ENCODE measurements at places on chromosomes 7 and 10.

- H3K36me3 ChIP-seq, result no peaks in the 10 kb centered on the region
- no peak overlapping the region for H3K27ac ChIP-seq
- no peak overlapping the region for H3K4me3 ChIP-seq
- H3K4me1 ChIP-seq, result no peaks in the 10 kb centered on the region
- ATAC-seq, result no peak
- no peaks in the 10 kb centered on the region for H3K27me3 ChIP-seq
Observed at GRCh38 chr7:144256112-144256511, 8.5 kb downstream of the OR2A7 start.

DNA sequence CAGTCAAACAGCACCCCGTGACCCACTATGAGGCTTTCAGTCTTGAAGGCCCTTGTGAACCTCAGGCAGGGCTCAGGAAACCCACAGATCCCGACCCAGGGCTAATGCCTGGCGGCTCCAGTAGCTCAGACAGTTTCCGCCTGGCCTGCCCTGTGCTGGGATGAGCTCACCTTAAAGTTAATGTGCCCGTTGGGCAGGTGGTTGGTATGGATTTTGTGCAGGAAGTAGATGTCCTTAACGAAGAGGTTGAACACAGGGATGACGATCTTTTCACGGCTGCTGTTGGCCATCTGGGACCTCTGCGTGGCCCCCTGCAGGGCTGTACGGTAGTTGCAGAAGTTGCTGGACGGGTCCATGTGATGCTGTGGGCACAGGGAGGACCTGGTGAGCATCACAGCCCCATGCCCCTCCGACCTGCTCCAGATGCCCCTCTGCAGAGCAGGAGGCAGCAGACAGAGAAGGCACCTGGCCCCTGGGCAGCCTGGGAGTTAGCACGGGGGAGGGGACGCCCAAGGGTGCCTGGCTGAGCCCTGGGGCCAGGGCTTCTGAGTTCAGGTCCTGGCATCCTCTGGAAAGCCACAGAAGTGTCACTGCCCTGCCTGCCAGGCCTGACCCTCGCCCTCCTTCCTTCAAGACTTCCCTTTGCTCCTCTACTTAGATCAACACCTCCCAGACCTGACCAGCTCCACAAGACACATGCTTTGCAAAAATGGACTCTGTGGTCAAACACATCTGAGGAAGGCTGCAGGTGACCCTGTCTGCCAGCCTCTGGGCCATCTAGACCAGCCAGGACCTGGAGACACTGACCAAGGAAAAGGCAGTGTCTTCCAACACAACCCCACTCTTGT, 59.8 kb downstream of the CSGALNACT2 start:
- H3K36me3 ChIP-seq, result no peaks in the 10 kb centered on the region
- no peak for ATAC-seq
- no peaks in the 10 kb centered on the region for H3K4me1 ChIP-seq
- H3K4me3 ChIP-seq, result no peak overlapping the region
- no peaks in the 10 kb centered on the region for H3K27me3 ChIP-seq
- peak overlapping the region; percentile 42 for H3K27ac ChIP-seq

- no peaks in the 10 kb centered on the region for H3K4me1 ChIP-seq
- H3K27me3 ChIP-seq, result peaks cover 17% of the 10 kb centered on the region
Observed at GRCh38 chr10:10800961-10801360, 216.7 kb upstream of the CELF2 start.

GRCh38 chr10:62008196-62008595, 106.7 kb downstream of the ARID5B start:
- no peak for ATAC-seq
- peaks cover 34% of the 10 kb centered on the region for H3K4me1 ChIP-seq
- H3K4me3 ChIP-seq, result no peak overlapping the region
- H3K27ac ChIP-seq, result peak overlapping the region; percentile 17

GRCh38 chr7:38506756-38507155, 124.4 kb downstream of the AMPH start:
- no peak for ATAC-seq
- H3K4me3 ChIP-seq, result no peak overlapping the region
- H3K36me3 ChIP-seq, result no peaks in the 10 kb centered on the region
- H3K27me3 ChIP-seq, result peaks cover 10% of the 10 kb centered on the region
- no peaks in the 10 kb centered on the region for H3K4me1 ChIP-seq
